ENCODE measurements at places on chromosomes 1 and 21. TPM values are rescaled to one million over a fixed set of nuclear protein-coding genes. Genes with fewer than 3 reads are reported as not detected.

MANEAL gene
- total RNA-seq, result 0.44 TPM

AGMAT gene
- not detected for total RNA-seq

HSD3B1 gene
- total RNA-seq, result not detected

CELA2A gene
- 0.42 TPM for total RNA-seq

OR14I1 gene
- total RNA-seq, result not detected

C1QTNF12 gene
- 1.3 TPM for total RNA-seq

TNFRSF8 gene
- total RNA-seq, result 1.8 TPM

OR14K1 gene
- total RNA-seq, result not detected

ELF3 gene
- total RNA-seq, result not detected

RIPPLY3 gene
- not detected for total RNA-seq

DNA sequence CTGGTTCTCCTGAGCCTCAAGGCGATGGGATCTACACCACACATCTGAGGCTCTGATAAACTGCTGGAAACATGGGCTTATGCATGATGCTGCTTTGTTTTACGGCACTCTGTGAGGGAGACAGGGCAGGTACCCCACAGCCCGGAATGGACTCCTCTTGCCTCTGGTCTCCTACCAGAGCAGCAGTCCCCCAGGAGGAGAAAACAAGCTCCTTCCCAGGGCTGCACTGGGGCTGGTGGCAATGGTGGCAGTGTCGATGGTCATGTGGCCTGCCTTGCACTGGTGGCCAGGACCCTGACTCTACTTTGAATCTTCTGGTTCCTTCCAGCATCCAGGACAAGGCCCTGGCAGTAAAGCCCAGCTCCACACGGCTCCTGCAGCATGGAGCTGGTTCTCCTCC lies 79.4 kb downstream of the TOMM20 start:
- H3K27me3 ChIP-seq, result no peaks in the 10 kb centered on the region
- no peak overlapping the region for H3K4me3 ChIP-seq
- no peak for DNase-seq
- H3K4me1 ChIP-seq, result no peaks in the 10 kb centered on the region

DNA sequence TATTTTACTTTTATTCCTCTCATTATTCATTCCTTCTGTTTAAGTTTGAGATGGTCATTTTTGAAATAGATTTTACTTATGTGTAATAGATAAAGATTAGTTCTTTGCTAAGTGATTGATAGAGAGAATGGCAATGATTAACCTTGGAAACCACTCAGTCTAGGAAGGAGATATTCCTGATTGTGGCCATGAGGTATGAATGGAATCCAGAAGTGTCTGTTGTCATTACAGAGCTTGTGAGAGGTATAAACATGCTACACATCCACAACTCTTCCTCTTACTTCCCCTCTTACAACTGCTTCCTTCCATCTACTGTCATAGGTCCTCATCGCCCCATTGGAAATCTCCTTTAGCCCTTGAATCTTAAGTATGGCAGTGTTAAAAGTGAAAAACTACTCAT lies 988.8 kb upstream of the B3GALT2 start:
- no peak for DNase-seq
- H3K27ac ChIP-seq, result no peak overlapping the region
- H3K4me1 ChIP-seq, result no peaks in the 10 kb centered on the region
- no peaks in the 10 kb centered on the region for H3K36me3 ChIP-seq
- H3K27me3 ChIP-seq, result no peaks in the 10 kb centered on the region
- H3K4me3 ChIP-seq, result no peak overlapping the region

GRCh38 chr21:34046917-34047316 lies 26.5 kb upstream of the MRPS6 start:
- H3K4me1 ChIP-seq, result no peaks in the 10 kb centered on the region
- DNase-seq, result no peak
- no peaks in the 10 kb centered on the region for H3K36me3 ChIP-seq
- no peaks in the 10 kb centered on the region for H3K27me3 ChIP-seq
- no peak overlapping the region for H3K27ac ChIP-seq

DNA sequence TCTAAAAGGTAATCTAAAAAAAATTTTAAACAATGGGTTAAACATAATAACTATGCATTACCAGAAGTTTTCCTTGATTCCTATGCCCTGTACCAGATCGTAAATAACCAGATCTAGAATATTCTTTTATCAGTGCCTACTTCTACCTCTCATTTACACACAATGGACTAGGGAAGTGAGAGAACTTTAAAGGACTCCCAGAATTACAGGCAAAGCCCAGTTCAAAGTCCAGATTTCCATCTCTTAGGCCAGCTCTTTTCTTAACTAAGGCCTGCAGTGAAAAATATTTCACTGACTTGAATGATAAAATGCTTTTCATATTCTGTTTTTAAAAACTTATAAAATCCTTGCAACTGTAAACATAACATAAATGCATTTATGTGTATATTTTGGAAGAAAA lies 32.6 kb downstream of the ESRRG start:
- no peaks in the 10 kb centered on the region for H3K36me3 ChIP-seq
- H3K27me3 ChIP-seq, result no peaks in the 10 kb centered on the region
- no peak overlapping the region for H3K4me3 ChIP-seq
- no peak for DNase-seq
- no peak overlapping the region for H3K27ac ChIP-seq

GRCh38 chr1:231931846-231932454 lies 305.4 kb downstream of the DISC1 start:
- H3K27ac ChIP-seq, result no peak overlapping the region
- no peaks in the 10 kb centered on the region for H3K27me3 ChIP-seq
- no peak for DNase-seq
- peaks cover 6% of the 10 kb centered on the region for H3K4me1 ChIP-seq
- no peak overlapping the region for H3K4me3 ChIP-seq

DNA sequence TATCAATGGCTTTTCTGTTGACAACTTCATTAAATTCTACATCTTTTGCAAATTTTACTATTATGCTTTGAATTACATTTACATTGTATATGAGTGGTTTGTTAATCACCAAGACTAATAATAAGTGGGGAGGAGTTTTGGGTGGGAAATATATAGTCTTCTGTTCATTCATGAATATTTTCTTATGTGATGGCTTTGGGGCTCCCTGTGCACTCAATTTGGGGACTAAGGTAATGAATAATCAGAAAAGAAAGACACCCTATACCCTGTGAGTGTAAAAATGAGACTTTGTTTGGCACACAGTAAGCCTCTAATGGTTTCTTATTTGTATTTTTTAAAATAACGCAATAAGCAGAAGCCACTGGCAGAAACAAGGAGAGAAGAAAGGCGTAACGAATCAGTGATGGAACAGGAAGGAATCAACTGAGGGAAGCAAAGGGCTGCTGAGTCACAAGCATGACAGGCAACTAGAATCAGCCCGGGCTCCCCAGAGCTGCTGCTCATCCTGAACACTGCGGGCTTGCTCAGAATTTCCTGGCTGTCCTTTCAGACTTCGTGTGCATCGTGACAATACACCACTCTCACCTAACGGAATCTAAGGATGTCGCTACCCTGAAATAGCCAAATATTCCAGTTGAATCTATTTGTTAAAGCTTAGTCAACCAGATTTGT lies 20.8 kb upstream of the RGS2 start:
- DNase-seq, result no peak
- no peaks in the 10 kb centered on the region for H3K36me3 ChIP-seq
- no peak overlapping the region for H3K4me3 ChIP-seq
- H3K27me3 ChIP-seq, result no peaks in the 10 kb centered on the region
- no peaks in the 10 kb centered on the region for H3K4me1 ChIP-seq
- H3K27ac ChIP-seq, result no peak overlapping the region

DNA sequence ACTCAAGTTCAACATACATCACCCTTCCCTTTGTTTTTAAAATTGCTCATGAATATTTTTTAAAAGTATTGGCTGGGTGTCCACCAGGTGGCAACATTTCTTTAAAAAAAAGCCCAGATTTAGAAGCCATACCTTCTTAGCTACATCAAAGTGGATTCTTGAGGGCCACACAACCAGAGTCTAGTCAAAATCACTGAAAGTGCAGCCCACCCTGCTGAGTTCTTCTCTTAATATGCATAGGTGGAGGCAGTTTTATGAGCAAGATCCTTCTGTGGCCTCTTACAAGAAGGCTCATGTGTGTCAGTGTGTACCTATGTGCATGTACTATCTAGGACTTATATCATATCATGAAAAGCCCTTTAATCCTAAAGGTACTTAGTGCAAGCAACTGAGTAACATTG lies 16.9 kb upstream of the GNG12 start:
- no peaks in the 10 kb centered on the region for H3K4me1 ChIP-seq
- no peaks in the 10 kb centered on the region for H3K36me3 ChIP-seq
- peak; percentile 23 for DNase-seq
- no peaks in the 10 kb centered on the region for H3K27me3 ChIP-seq
- H3K4me3 ChIP-seq, result no peak overlapping the region
- H3K27ac ChIP-seq, result no peak overlapping the region

GRCh38 chr1:151370211-151370911 lies 2.1 kb downstream of the SELENBP1 start:
- no peaks in the 10 kb centered on the region for H3K27me3 ChIP-seq
- no peak for DNase-seq
- H3K4me1 ChIP-seq, result peaks cover 37% of the 10 kb centered on the region
- H3K27ac ChIP-seq, result peak overlapping the region; percentile 47

DNA sequence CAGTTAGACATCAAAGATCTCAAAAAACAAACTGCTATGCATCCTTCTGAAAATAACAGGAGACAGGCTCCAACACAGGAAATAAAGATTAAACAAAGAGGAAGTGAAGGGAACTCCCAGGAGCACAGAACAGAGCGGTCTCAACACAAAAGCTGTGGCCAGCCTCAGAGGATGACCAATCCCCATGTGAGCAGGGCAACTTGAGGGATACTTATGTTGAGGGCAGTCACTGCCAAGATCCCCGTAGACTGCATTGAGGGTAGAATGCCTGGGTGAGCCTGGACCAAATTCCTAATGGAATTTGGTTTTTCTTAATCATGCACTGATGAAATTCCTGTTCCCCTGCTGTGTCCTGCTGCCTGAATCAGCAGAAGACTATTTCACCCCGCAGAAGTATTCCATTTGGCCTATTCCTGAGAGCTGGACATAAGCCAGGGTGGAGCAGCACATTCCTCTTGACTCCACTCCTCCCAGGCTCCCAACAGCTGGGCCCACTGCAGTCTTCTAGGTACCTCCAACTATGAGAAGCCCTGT lies 49.0 kb downstream of the JAK1 start:
- peaks cover 77% of the 10 kb centered on the region for H3K4me1 ChIP-seq
- no peak overlapping the region for H3K4me3 ChIP-seq
- peak; percentile 28 for DNase-seq
- H3K36me3 ChIP-seq, result no peaks in the 10 kb centered on the region

DNA sequence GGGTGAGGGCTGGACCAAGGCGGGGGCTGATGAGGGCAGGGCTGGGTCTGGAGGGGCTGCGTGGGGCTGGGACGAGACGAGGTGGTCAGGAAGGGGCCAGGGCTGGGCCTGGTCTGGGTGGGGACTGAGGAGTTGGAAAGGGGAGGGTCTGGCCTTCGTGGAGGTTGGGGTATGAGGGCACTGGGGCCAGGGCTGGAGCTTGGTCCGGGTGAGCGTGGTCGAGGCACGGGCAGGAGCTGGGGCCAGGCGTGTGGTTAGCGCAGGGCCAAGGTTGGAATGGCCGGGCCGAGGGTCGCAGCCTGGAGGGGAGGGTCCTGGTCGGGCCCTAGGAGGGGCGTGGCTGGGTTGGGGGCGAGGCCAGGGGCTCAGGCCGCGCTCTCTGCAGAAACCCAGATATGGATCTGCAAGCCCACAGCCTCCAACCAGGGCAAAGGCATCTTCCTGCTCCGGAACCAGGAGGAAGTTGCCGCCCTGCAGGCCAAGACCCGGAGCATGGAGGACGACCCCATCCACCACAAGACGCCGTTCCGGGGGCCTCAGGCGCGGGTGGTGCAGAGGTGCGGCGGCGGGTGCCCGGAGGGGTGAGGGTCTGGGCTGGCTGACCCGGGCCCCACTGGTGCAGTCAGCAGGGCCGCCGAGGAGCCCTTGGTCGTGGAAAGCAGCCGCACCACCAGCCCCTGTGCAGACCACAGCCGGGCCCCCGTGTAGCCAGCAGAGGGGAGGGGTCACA lies 9.0 kb downstream of the TTLL10 start:
- no peaks in the 10 kb centered on the region for H3K36me3 ChIP-seq
- no peak overlapping the region for H3K27ac ChIP-seq
- no peaks in the 10 kb centered on the region for H3K4me1 ChIP-seq
- DNase-seq, result no peak

DNA sequence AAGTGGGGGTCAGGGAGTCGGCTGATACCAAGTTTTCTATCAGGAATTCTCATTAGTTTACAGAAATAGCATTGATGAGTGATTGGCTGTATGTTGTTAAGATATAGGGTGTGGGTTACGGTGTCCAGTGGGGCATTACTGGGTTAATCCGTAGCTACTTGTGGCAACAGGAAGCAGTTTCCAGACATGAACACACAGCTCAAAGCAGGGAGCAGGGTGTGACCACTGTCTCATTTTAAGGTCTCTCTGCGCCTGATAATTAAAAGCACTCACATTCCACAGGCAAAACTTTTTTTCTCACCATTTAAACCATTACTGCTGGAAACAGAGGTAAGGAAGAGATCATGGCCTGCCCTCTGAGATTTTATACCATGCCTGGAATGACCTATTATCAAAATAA lies 114.9 kb downstream of the SIK1 start:
- no peaks in the 10 kb centered on the region for H3K4me1 ChIP-seq
- no peak for DNase-seq
- no peaks in the 10 kb centered on the region for H3K36me3 ChIP-seq
- no peak overlapping the region for H3K27ac ChIP-seq

DNA sequence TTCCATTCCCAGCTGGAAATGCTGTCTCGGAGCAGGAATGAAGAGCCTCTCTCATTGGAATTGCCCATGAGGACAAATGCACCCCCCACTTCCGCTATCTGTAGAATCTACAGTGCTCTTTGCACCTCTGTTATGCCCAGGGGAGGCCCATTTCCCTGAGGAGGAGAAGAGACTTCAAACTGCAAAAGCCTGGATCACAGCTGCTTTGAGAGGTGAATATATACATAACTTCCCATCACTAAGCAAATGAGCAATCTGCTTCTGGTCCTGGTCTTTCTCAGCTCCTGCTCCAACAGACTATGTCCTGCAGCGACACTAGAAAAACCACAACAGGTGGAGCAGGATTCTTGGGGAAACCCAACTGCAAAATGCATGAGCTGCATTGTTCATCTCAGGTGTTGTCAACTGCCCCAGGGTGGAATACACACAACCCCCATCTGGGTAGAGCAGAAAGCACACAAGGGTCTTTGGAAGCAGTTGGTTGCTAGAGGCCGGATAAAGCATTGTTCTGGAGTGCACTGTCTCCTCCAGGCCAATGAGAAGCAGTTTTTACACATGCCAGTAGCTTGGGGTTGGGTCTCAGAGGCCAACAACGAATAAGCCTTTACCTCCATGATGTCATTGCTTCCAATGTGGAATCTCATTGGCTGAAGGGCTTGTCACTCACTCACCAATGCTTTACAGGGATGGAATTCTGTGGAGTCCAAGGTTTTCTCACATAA lies 67.7 kb upstream of the RAB4A start:
- H3K27me3 ChIP-seq, result no peaks in the 10 kb centered on the region
- no peaks in the 10 kb centered on the region for H3K36me3 ChIP-seq
- no peak overlapping the region for H3K4me3 ChIP-seq
- no peak for DNase-seq

GRCh38 chr1:228273720-228274451 lies 66.0 kb downstream of the OBSCN start:
- no peak for DNase-seq
- H3K4me1 ChIP-seq, result peaks cover 5% of the 10 kb centered on the region
- no peak overlapping the region for H3K27ac ChIP-seq
- no peaks in the 10 kb centered on the region for H3K36me3 ChIP-seq
- no peak overlapping the region for H3K4me3 ChIP-seq

Data from tibial nerve (tissue), 4 donors.